ENCODE measurements at places on chromosomes 2 and 18. TPM values are rescaled to one million over a fixed set of nuclear protein-coding genes. Genes with fewer than 3 reads are reported as not detected.

RFX8 gene
- total RNA-seq: 0.57 TPM

FKBP7 gene
- total RNA-seq: 21.3 TPM

CCDC148 gene
- total RNA-seq: 0.48 TPM

RAB6D gene
- 0.10 TPM for total RNA-seq

RGPD4 gene
- total RNA-seq: not detected

FABP1 gene
- not detected for total RNA-seq

CPO gene
- 0.19 TPM for total RNA-seq

AQP12B gene
- total RNA-seq: not detected

LHCGR gene
- not detected for total RNA-seq

CD8B2 gene
- total RNA-seq: not detected

RTP5 gene
- total RNA-seq: not detected

TWIST2 gene
- total RNA-seq: 1.8 TPM

NRP2 gene
- total RNA-seq: 443 TPM

SCN1A gene
- not detected for total RNA-seq

EMX1 gene
- total RNA-seq: not detected

All from vein endothelial cell (primary cell).